ENCODE measurements at places on chromosomes 12 and 14. TPM values are rescaled to one million over a fixed set of nuclear protein-coding genes. Genes with fewer than 3 reads are reported as not detected.

The PTGER2 gene
- total RNA-seq = not detected

The LTBP2 gene
- 122 TPM for total RNA-seq

The KRT77 gene
- not detected for total RNA-seq

The RNU7-1 gene
- total RNA-seq = not detected

The TGFB3 gene
- total RNA-seq = 2.6 TPM

The PDE6H gene
- total RNA-seq = not detected

The HELB gene
- total RNA-seq = 0.79 TPM

The PLEKHH1 gene
- total RNA-seq = 0.14 TPM

The CGRRF1 gene
- total RNA-seq = 11.5 TPM

The TM9SF1 gene
- total RNA-seq = 48.9 TPM

The PAPLN gene
- total RNA-seq = 1.2 TPM

The TMCC3 gene
- total RNA-seq = 19.9 TPM

The C12orf42 gene
- not detected for total RNA-seq

The CCDC38 gene
- not detected for total RNA-seq

The PGF gene
- 209 TPM for total RNA-seq

The IL26 gene
- not detected for total RNA-seq

The GNB3 gene
- 1.4 TPM for total RNA-seq

The ISM2 gene
- not detected for total RNA-seq

The C14orf132 gene
- total RNA-seq = 2.6 TPM

The TAS2R42 gene
- not detected for total RNA-seq

The SMCO2 gene
- total RNA-seq = 0.13 TPM

The ADCY4 gene
- total RNA-seq = 41.8 TPM

The ZDHHC22 gene
- total RNA-seq = under 0.01 TPM

The NR4A1 gene
- 1.1 TPM for total RNA-seq

The APOLD1 gene
- total RNA-seq = 3.8 TPM

The NTN4 gene
- total RNA-seq = 122 TPM

The BTBD6 gene
- total RNA-seq = 53.8 TPM

The MIP gene
- 0.07 TPM for total RNA-seq

The NTF3 gene
- total RNA-seq = not detected

The RAPGEF3 gene
- 35.8 TPM for total RNA-seq

The UNG gene
- total RNA-seq = 43.3 TPM

The GSKIP gene
- total RNA-seq = 26.6 TPM

The TMEM132D gene
- total RNA-seq = not detected

The CHGA gene
- not detected for total RNA-seq

The DHRS1 gene
- 6.4 TPM for total RNA-seq

The SP1 gene
- 27.4 TPM for total RNA-seq

The TMEM119 gene
- total RNA-seq = not detected

The GZMH gene
- not detected for total RNA-seq

The PLA2G1B gene
- not detected for total RNA-seq

The RTL1 gene
- total RNA-seq = not detected

The SETD3 gene
- total RNA-seq = 73.4 TPM

The NT5DC3 gene
- total RNA-seq = 4.2 TPM

The SPSB2 gene
- 5.8 TPM for total RNA-seq

Measured in pulmonary artery endothelial cell (primary cell).